PC-3 (cell line): ENCODE measurements at places on chromosomes 12 and 14.
A peak's percentile ranks its signal among the peaks of the same experiment; 100 is the strongest.

- no peak for DNase-seq
Measured at GRCh38 chr12:27868139-27868538, 88.1 kb upstream of the MANSC4 start.

- DNase-seq, result no peak
Measured at GRCh38 chr12:11746940-11747716, 97.7 kb downstream of the ETV6 start.

DNA sequence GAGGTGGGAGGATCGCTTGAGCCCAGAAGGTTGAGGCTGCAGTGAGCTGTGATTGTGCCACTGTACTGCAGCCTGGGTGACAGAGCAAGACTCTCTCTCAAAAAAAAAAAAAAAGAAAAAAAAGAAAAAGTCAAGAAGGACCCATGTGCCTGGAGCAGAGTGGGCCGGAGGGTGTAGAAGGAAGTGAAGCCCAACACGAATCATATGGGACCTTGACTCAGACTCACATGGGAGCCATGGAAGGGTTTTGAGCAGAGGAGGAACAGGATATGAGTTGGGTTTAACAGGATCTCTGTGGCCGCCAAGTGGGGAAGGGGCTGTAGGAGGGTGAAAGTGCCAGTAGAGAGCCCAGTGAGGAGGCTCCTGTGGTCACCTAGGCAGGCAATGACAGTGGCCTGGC lies 165.4 kb downstream of the PHETA1 start:
- no peak for DNase-seq

DNA sequence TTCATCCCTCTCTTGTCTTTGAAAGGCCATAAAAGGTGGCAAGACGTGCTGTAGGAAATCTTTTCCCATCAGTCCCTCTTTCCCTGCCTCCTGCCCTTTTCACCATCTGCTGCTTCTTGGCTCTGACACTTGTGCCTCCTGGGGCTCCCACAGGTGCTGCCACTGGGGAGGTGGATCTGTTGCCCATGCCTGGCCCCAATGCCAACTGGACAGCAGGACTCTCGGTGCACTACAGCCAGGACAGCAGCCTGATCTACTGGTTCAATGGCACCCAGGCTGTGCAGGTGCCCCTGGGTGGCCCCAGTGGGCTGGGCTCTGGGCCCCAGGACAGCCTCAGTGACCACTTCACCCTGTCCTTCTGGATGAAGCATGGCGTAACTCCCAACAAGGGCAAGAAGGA lies 6.5 kb downstream of the CLSTN3 start:
- DNase-seq, result no peak

DNA sequence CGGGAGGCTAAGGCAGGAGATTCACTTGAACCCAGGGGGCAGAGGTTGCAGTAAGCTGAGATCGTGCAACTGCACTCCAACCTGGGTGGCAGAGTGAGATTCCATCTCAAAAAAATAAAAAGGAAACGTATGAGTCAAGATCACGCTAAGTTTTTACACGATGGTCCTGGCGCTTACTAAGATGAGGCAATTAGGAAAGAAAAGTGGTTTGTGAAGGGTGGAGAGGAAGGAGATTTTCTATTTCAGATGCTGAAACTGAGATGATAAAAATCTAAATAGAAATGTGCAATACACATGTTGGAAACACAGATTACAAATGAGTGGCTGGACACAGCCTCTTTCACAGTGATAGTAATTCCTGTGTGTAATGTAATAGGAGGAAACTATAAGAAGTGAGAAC lies 63.2 kb downstream of the KDM5A start:
- DNase-seq, result no peak

- DNase-seq, result no peak
Measured at GRCh38 chr14:100469632-100470522, 117.3 kb downstream of the BEGAIN start.

DNA sequence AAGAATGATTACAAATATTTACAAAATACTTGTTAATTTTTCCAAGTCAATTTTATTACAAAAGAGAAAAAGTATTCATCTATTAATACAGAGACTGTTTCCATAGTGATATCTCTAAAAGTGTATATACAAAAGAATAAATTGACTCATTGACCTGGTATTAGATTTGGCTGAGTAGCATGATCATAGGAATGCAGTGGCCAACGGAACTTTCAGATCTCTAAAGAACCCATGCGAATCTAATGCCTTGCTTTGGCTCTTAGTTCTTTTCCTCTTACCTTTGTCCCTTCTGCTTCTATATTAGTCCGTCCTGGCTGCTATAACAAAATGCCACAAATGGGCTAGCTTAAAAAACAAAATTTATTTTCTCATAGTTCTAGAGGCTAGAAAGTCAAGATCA lies 717.8 kb downstream of the TMTC2 start:
- no peak for DNase-seq

GRCh38 chr12:10612984-10613348 lies 443 bp downstream of the MAGOHB start:
- peak; percentile 7 for DNase-seq

DNA sequence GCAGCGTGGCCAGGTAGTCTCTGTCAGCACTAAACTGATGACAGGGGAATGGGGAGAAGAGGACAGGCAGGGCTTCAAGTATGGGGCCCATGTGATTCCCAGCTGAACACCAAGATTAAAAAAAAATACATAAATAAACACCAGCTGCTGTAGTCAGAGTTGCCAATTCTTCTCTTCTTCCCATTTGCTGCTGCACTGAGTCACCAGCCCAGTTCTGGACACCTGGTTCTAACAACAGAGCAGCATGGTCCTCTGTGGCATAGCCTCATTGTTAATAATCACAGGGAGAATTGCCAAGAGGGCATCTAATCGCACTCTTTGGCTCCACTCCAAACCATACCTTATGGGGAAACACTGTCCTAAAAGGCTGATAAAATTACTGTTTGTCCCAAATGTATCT lies 15.1 kb downstream of the PPM1H start:
- peak; percentile 85 for DNase-seq

- DNase-seq, result no peak
Measured at GRCh38 chr12:75525263-75525662, 13.9 kb upstream of the KRR1 start.

DNA sequence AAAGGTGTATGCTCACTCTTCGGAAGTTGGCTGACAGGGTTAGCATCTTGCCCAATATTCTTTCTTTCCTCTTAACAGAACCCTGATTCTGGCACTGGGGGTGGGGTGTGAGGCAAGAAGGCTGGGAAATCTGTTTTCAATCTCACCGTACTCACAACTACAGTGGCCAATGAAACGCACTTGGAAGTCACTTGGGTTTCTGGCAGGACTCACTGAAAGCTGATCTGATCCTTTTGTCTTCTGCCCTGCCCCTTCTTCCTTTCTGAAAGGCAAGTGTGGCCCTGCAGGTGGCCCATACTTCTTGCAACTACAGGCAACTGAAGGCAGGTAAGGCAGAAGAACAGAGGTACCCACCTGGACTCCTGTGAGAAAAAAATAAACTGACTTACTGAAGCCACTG lies 106.9 kb downstream of the STXBP6 start:
- no peak for DNase-seq

DNA sequence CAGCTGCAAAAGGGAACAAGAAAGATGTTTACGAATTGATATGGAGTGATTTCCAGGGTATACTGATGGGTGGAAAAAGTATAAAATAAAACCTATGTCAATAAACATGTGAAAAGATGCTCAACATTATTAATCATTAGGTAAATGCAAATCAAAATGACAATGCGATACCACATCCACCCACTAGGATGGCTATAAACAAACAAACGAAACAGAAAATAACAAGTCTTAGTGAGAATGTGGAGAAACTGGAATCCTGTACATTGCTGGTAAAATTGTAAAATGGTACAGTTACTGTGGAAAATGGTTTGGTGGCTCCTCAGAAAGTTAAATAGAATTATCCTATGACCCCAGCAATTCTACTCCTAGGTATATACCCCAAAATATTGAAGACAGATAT lies 9.5 kb upstream of the BEST3 start:
- peak; percentile 19 for DNase-seq

- DNase-seq, result no peak
Measured at GRCh38 chr12:90407841-90408240, 547.1 kb downstream of the CCER1 start.

DNA sequence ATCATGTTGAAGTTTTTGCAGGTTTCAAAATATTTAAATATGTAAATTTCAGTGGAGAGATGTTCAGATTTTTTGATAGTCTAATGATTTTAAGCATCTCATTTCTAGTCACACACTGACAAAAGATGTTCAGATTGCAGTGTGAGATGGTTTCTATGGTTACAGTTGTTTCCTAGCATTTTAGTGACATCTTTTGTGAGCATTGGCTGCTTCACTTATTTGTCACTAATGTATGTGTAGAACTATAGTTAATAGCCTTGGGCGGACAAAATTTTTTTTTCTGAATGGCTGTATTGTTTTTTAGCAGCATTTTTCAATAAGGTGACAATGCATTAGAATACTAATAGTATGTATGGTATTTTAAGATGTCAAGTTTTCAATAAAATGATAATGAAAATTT lies 315.6 kb upstream of the PRKD1 start:
- peak; percentile 50 for DNase-seq

DNA sequence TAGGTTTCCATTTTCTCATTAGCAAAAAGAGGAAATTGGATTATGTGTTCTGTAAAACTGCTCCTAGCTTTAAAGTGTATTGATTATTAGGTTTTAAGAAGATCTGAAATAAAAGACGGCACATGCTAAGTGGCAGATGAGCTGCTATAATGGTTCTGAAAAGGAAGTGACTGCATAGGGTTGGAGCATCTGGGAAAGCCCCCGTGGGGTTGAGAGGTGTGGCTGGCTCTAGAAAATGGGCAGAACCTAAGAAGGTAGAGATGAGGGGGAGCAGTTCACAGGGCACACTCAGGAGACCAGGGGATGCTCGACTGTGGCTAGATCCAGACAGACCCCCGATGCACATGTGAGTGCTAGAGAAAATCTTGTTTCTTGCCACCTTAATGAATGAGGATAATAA lies 1.9 kb downstream of the IFNG-AS1 start:
- DNase-seq, result no peak

DNA sequence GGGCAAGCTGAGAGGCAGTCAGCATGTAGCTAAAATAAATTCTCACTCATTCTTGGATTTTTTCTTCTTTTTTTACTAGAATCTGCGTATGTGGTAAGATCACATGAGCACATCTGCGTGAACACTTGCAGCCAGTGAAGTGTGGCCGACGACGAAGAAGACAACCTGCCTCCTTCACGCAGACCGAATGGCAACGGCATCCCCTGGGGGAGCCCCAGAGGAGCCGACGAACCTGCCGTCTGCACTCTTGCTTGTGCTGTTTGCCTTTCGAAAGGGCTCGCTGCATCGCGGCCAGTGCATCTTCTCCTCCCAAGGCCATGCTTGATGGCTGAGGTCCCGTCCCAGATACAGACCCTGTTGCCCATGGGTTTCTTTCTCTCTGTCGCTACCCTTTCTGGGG lies 113.8 kb downstream of the KCNK10 start:
- no peak for DNase-seq

DNA sequence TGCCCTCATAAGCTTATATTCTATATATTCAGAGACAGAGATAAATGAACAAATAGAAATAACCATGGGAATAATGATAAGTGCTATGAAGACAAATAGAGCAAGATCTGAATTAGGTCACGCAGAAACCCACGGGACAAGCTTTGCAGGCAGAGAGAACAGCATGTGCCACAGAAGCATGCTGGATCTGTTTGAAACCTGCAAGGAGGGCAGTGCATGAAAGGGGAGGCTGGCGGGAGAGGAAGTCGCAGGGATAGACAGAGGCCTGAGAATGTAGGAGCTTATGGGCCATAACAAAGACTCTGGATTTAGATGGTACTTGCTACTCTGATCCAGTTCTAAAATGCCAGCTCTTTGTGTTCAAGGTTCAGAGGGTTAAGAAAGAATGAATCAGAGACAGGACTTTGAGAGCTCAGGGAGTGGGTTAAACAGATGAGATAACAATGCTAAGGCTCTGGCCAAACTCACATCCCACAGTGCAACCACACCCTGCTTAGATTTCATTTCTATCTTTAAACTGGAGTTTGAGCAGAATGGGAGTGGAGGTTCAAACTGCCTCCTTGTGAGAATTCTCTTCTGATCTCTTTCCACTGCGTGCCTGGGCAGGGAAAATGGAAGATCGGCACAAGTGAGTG lies 49.2 kb upstream of the PPP1R12A start:
- DNase-seq, result peak; percentile 70

DNA sequence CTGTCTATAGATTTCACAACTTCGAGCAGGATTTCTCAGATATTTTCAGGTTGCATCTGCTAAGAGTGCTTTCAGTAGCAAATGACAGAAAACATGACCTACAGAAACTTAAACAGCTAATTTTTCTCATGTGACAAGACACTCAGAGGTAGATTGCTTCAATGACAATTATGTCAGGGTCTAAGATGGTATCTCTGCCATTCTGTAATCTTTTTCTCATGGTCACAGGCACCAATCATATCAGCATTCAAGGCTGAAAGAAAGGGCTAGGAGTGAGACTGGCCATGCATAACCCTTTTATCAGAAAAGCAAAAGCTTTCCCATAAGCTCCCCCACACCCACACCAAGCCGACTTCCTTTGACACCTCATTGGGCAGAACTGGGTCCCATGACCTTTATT lies 450.5 kb upstream of the FAR2 start:
- no peak for DNase-seq

- DNase-seq, result no peak
Measured at GRCh38 chr12:67427336-67427735, 158.2 kb downstream of the CAND1 start.

DNA sequence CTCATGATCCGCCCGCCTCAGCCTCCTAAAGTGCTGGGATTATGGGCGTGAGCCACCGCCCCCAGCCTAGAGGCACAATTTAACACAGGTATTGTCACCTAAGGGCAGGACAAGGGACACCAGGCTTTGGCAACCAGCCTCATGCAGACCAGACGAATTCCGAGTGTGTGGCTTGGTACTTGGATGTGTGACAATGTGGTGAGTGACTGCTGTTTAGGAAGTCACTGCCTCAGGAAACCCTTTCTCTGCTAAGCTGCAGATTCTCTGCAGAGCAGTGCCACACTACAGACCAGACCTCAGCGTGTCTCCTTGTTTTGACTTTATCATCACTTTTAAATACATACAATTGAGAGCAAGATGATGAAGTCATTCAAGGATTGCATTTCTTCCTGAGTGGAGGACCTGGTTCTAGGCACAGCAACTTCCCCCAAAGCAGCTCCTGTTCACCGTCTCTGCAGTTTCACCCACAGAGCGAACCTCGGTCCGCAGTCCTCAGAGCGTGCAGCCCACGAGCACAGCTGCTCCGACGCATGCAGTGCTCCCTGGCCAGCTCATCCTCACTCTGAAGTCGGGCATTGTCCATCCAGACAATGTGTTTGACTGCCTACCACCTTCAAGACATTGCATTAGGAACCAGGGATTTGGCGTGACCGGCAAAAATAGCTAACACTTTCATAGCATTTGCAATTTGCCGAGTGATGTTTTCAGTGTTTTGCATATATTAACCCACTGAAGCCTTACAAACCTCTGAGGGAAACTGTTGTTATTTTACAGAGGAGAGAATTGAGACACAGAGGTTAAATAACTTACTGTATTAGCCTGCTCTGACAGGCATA lies 235.2 kb downstream of the CHST11 start:
- DNase-seq, result no peak

GRCh38 chr12:144650-145284 lies 69.2 kb downstream of the SLC6A12 start:
- no peak for DNase-seq
